ENCODE measurements at places on chromosomes 5 and 9.

- DNase-seq = no peak
Observed at GRCh38 chr5:166507810-166508425, 1783.5 kb upstream of the WWC1 start.

DNA sequence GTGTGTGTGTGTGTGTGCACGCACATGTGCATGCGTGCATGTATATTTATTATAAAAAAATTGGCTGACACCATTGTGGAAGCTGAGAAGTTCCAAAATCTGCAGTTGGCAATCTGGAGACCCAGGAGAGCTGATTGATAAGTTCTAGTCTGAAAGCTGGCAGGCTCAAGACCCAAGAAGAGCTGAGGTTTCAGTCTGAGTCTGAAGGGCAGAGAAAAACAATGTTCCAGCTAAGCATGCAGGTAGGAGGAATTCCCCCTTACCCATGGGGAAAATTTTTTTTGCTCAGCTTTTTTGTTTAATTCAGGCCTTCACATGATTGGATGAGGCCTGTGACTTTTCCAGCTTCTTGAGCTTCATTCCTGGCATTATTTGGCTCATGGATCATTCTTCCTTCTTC, 31.2 kb upstream of the ACTBL2 start:
- DNase-seq = no peak

GRCh38 chr9:38388283-38389223, 3.9 kb upstream of the ALDH1B1 start:
- no peak for DNase-seq

- no peak for DNase-seq
Observed at GRCh38 chr5:53127107-53127506, 17.6 kb upstream of the MOCS2 start.

DNA sequence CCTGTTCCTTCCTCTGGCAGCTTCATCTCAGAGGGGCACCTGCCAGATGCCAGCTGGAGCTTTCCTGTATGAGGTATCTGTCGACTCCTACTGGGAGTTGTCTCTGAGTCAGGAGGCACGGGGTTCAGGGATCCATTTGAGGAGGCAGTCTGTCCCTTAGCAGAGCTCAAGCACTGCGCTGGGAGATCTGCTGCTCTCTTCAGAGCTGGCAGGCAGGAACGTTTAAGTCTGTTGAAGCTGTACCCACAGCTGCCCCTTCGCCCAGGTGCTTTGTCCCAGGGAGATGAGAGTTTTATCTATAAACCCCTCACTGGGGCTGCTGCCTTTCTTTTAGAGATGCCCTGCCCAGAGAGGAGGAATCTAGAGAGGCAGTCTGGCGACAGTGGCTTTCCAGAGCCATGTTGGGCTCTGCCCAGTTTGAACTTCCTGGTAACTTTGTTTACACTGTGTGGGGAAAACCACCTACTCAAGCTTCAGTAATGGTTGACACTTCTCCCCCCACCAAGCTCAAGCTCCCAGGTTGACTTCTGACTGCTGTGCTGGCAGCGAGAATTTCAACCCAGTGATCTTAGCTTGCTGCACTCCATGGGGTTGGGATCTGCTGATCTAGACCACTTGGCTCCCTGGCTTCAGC, 11.8 kb upstream of the ITGA2 start:
- DNase-seq = no peak

DNA sequence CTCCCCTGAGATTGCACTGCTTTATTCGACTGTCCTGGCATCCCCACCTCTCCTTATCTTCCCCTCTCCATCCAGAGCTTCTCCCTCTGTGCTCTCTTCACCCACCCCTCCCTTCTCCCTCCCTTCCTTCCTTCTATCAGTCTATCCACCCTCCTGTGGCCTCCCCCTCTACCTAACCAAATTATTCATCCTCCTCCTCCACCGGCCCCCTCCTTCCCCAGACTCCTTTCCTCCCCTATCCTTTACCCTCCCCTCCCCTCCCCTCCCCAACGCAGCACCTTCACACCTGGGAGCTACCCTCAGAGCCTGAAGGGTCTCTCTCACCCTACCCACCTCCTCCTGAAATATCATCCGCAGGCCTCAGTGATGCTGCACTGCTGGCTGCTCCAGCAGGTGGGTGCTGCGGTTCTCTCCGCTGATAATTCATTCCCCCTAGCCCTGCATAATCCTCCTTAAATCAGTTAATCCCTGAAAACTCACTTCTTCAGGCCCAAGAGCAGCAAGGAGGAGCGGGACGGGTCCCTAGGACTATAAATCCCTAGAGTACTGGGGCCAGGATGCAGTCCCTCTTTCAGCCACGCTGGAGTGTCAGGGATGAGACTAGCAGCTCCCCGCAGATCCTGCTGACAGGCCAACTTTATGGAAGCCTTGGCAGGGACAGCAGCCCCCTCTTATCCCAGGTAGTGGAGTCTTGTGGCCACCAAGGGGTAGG, 97.8 kb downstream of the PCDH1 start:
- DNase-seq = peak; percentile 45

GRCh38 chr9:136191099-136191959, 13.6 kb downstream of the LHX3 start:
- no peak for DNase-seq

DNA sequence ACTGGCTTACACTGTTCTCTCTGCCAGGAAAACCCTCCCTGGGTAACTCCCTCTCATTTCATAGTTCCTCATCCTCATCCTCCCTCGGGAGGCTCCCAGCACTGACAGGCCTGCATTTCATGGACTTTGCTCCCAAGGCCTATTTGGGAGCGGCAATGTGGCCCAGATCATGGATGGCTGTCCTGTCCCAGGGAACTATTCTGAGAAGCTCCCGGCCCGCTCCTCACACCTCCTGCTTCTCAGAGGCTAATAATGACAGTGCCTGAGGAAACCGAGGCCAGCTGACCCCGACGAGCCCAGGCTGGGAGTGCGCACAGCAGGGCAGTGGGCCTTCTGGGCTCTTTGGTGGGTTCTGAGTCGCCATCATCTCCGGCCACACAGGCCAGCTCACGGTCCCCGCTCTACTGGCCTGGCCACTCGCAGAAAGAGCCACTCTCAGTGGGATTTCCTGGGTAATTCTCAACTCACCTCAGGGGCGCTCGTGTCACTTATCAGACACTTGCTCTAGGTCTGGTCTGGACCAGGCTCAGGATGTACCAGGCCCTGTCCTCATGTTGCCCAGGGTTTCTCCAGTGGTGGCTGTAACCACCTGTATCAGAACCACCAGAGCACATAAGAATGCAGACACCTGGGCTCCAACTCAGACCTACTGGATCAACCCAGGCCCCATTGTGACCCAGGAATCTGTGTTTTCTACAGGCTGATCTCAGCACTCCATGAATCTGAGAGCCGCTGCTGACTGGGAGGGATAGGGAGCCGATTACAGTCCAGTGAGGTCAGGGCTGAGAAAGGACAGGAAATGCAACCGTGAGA, 2.0 kb upstream of the DOLPP1 start:
- no peak for DNase-seq

GRCh38 chr9:72089451-72090130, 29.2 kb upstream of the C9orf57 start:
- DNase-seq = no peak

GRCh38 chr5:16807547-16807864, 128.6 kb downstream of the MYO10 start:
- DNase-seq = no peak

DNA sequence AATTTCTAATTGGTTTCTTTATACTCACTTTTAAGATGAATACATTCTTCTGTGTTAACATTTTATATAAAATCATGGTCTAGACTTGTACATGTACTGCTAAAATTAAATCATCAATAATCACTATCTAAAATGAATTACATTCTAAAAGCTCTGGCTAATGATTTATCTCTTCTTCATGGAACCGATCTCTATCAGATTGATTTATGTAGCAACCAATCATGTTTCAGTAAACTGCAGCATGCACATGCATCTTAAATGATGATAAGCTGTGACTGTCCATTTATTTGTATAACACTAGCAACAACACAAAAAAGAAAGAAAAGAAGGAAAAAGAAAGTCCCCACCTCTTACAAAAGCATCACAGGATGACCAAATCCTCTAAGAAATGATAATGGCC, 669.2 kb downstream of the NR2F1-AS1 start:
- no peak for DNase-seq

DNA sequence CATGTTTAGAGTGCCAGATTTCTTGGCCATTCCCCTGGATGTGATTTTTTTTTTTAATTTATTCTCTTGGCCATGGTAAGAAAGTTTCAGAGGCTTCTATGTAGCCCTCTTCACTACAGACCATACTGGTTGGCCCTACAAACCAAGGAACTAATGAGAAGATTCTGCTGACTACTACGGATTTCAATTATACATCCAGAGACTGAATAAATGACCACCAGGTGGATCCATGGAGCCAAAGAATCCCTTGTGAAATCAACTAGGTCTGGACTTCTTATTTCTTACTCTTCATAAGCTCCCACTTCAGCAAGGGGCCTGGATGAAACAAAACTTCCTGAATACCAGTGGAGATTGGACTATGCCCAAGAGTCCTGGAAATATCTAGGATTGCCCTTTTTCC, 27.6 kb downstream of the ZNF622 start:
- DNase-seq = no peak

DNA sequence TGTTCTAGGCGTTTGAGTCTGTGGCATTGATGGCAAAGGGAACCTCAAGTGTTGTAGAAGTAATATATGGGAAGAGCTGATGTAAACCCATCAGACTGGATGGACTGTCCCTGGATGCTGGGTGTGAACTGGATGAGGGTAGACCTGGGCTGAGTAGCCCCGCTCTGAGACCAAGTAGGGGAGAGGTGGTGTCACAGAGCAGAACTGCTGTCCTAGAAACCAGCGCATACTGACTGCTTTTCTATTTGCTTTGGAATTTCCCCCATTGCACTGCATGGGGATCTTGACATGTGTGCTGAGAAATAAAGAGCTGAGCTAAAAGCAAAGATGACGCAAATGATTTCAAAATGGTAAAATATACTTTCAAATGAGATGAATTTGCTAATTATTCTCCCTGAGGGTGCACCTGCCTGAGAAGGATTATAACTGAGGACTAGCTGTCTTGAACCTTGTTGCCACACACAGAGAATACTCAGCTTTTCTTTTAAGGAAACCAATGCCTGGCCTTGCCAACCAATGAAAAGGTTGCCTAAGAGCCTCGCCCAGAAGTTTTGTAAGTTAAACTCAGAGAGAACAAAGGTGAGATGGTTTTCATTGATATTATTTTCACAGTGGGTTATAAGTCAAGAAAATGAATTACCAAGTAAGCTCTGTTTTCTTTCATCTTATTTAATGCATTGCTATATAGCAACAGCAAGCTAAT, 44.8 kb downstream of the NIM1K start:
- no peak for DNase-seq

- no peak for DNase-seq
Observed at GRCh38 chr5:178586396-178586795, 3.8 kb downstream of the COL23A1 start.

DNA sequence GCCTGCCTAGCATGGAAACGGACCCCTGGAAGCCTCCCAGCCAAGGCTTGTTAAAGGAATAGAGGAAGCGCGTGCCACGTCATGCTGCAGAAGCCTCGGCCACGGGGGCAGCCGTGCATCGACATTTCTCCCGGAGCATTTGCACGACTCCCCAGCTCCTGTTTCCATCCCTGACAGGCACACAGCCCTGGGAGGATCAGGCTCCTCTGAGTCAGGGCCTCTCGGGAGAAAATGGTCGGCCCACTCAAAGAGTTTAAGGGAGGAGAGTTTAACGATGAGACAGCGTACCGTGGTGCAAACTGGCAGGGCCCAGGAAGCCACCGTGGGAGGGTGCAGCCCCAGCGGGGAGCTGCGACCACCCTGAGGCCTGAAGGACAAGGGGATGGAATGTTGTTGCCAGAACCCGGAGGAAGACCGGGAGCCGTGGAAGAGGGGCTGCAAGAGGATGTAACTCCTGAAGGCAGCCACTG, 213.6 kb downstream of the PAX5 start:
- no peak for DNase-seq

DNA sequence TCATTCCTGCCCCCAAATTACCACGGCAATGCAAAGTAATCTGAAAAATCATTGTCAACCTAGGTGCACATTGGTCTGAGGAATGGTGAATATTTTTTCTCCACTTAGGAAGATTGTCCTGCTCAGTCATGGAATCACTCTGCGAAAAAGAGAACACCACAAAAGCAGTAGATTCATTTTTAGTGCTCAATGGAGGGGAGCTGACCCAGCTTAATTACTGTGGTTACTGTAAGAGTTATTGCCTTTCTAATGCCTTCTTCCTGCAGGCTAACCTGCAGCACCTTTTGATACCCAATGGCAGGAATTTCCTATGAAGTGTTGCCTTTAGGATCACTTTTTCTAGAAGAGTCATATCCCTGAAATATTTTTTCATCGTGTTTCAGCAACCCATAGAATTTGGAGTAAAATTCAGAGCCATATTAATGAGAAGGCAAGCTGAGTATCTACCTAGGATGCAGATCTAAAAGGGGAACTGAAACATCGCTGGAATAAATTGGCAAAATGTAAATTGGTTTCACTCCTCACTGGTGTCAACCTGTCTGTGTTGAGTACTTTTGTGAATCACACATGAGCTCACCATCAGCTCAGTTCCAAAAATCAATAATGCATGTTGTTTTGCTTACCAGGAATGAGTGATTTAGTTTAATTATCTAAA, 464.5 kb downstream of the CSNK1G3 start:
- DNase-seq = no peak

DNA sequence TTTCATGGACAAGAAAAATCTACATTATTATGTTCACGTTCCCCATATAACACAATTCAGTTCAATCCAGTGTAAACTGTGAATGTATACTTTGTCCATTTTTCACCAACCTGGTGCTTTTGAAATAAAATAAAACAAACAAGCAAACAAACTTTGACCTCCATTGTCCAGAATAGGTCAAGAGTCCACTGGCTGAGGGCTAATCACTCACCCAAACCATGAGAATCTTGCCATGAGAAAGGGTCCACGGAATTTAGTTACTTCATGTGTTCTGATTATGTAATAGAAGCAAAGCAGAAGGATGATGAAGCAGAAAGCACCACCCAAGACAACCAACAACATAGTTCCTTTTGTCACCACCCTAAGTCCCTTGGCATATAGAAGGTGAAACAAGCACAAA, 28.7 kb downstream of the DIAPH1 start:
- no peak for DNase-seq

- peak; percentile 77 for DNase-seq
Observed at GRCh38 chr5:175478384-175479124, at the start of gene SFXN1. Gene SFXN1, plus strand, starts transcription at chr5:175478560. Its CDS starts 13,544 bp downstream, at chr5:175492104.

GRCh38 chr5:30808996-30809395, 384.5 kb upstream of the CDH6 start:
- DNase-seq = no peak

DNA sequence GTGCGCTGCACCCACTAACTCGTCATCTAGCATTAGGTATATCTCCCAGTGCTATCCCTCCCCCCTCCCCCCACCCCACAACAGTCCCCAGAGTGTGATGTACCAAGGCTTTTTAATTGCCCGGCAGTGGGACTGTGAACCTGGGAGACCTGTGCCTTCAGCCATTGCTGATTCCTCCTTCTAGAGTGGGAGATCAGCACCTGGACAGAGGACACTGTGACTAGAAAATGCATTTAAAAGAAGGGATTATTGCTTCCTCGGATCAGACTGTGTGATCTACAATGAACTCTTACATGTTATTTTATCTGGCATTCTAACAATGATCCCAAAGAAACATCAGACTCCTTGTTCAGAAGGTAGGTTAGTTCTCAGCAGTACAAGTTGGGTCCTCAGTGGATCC, 25.9 kb downstream of the CTSL start:
- no peak for DNase-seq

GRCh38 chr9:38224941-38225340, 155.9 kb upstream of the SHB start:
- DNase-seq = no peak
